Heart left ventricle (tissue), 16 donors: ENCODE measurements at places on chromosomes 13 and 19. TPM values are rescaled to one million over a fixed set of nuclear protein-coding genes. Genes with fewer than 3 reads are reported as not detected.

DNA sequence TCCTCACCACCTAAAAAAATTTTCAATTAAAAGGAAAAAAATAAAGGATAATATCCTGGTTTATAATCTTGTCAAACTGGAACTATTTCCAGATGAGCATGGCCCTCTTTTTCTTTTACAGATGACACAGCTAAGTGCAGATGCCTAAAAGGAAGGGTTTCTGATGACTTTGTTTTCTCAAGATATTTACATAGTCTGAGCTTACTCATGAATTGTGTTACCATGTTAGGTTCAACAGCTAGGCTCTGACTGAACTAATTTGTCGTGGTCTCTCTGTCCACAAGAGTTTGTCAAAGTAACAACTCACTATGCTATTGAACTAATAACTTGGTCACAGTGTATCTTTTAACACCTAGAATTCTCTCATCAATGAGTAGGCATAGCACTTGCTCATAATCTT lies 780.8 kb downstream of the GPC5 start:
- no peaks in the 10 kb centered on the region for H3K27me3 ChIP-seq
- H3K4me1 ChIP-seq = no peaks in the 10 kb centered on the region
- no peaks in the 10 kb centered on the region for H3K36me3 ChIP-seq
- H3K4me3 ChIP-seq = no peak overlapping the region

DNA sequence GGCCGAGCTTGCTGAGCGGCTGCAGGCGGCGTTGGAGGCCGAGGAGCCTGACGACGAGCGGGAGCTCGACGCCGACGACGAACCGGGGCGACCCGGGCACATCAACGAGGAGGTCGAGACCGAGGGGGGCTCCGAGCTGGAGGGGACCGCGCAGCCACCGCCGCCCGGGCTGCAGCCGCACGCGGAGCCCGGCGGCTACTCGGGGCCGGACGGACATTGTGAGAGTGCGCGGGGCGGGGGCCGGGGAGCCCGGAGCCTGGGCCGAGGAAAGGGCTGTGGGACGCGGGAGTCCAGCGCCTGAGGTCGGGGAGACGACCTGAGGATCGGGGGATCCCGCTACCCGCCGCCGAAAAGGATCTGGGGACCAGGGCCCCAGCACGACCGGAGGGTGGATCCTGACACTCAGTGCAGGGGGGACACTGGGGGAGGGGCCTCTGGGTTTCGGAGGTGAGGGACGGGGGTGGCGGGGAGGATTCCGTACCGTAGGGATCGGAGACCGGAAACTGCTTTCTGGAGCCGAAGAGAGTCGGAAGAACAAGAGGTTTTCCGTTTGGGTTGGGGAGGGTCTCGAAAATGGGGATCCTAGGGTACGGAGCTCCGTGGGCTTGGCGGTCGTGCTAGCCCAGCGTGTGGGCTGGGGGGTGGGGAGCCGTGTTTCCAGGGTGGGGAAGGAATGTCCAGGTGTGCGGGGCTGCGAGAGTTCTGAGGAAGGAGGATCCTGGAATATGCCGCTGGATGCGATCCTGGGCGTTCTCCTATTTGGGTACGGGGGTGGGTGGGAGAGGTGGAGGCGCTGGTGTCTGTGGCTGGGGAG lies 616 bp downstream of the HNRNPUL1 start:
- H3K4me1 ChIP-seq = peaks cover 30% of the 10 kb centered on the region
- H3K36me3 ChIP-seq = peaks cover 24% of the 10 kb centered on the region
- no peaks in the 10 kb centered on the region for H3K27me3 ChIP-seq
- H3K4me3 ChIP-seq = peak overlapping the region; percentile 72
- H3K27ac ChIP-seq = peak overlapping the region; percentile 99
- DNase-seq = peak; percentile 64

DNA sequence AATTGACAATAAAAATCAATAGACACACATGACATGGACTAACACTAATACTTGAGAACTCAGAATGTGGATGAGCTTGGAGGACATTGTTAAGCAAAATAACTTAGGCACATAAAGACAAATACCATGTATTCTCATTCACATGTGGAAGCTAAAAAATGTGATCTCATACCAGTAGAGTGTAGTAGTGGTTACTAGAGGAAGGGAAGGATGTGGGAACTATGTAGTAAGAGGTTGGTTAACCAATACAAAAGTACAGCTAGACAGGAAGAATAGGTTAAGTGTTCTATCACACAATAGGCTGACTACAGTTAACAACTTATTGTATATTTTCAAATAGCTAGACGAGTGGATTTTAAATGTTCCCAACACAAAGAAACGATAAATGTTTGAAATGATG lies 415.8 kb upstream of the KLF12 start:
- no peaks in the 10 kb centered on the region for H3K4me1 ChIP-seq
- no peak for DNase-seq
- H3K27me3 ChIP-seq = no peaks in the 10 kb centered on the region
- no peak overlapping the region for H3K27ac ChIP-seq

- H3K4me3 ChIP-seq = no peak overlapping the region
- no peaks in the 10 kb centered on the region for H3K4me1 ChIP-seq
- no peak for DNase-seq
- H3K27me3 ChIP-seq = no peaks in the 10 kb centered on the region
- no peak overlapping the region for H3K27ac ChIP-seq
These were observed 138.6 kb downstream of the MYO16 start for GRCh38 chr13:108768035-108768434.

DNA sequence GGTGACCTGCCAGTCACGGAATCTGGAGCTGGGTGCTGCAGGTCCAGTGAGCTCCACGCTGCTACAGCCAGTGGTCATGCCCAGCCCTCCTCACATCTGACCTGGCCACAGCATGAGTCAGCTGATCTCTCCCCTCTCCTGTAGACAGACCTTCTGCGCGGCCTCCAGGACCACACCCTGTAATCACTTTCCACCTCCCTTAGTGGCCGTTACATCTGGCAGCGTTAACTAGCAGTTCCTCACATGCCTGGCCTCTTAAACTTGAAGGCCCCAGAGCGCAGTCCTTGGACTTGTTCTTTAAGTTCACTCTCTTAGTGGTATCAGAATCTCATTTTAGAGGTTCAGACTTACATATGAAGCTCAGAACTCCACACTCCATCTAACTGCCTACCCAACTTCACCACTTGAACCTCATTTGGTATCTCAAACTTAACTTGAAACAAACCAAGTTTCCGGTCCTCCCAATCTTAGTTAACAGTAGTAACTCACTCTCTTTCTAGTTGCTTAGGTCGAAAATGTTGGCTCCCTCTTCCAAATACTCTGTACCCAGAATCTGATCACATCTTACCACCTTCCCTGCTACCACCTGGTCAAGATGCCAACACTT lies 22.7 kb downstream of the MIPEP start:
- H3K27me3 ChIP-seq = no peaks in the 10 kb centered on the region
- H3K4me3 ChIP-seq = no peak overlapping the region
- H3K4me1 ChIP-seq = no peaks in the 10 kb centered on the region
- peaks cover 14% of the 10 kb centered on the region for H3K36me3 ChIP-seq
- DNase-seq = no peak
- no peak overlapping the region for H3K27ac ChIP-seq

GRCh38 chr19:31313291-31314030 lies 35.8 kb downstream of the TSHZ3 start:
- no peak for DNase-seq
- H3K27me3 ChIP-seq = no peaks in the 10 kb centered on the region
- H3K27ac ChIP-seq = no peak overlapping the region
- peaks cover 29% of the 10 kb centered on the region for H3K4me1 ChIP-seq
- no peaks in the 10 kb centered on the region for H3K36me3 ChIP-seq

DNA sequence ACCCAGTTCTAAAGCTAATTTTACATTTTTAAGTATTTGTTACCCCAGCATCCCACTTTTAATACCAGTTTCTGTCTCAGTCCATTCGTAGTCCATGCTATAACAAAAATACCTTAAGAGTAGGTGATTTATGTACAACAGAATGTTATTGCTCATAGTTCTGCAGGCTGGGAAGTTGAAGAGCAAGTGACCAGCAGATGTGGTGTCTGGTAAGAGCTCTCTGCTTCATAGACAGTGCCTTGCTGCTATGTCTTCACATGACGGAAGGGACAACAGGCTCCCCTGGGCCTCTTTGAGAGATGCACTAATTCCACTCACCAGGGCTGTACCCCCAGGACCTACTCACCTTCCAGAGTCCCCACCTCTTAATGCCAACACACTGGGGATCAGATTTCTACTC lies 96.6 kb downstream of the COL4A2 start:
- DNase-seq = no peak
- H3K36me3 ChIP-seq = no peaks in the 10 kb centered on the region
- no peak overlapping the region for H3K4me3 ChIP-seq
- peaks cover 81% of the 10 kb centered on the region for H3K4me1 ChIP-seq
- no peaks in the 10 kb centered on the region for H3K27me3 ChIP-seq
- no peak overlapping the region for H3K27ac ChIP-seq

- no peaks in the 10 kb centered on the region for H3K4me1 ChIP-seq
- H3K36me3 ChIP-seq = no peaks in the 10 kb centered on the region
- no peak overlapping the region for H3K27ac ChIP-seq
- H3K27me3 ChIP-seq = no peaks in the 10 kb centered on the region
These were observed 11.6 kb downstream of the TMPRSS9 start for GRCh38 chr19:2371656-2372055.

- H3K36me3 ChIP-seq = no peaks in the 10 kb centered on the region
- H3K27me3 ChIP-seq = peaks cover 7% of the 10 kb centered on the region
- no peak overlapping the region for H3K27ac ChIP-seq
- DNase-seq = no peak
- no peak overlapping the region for H3K4me3 ChIP-seq
- H3K4me1 ChIP-seq = no peaks in the 10 kb centered on the region
These were observed 150.5 kb downstream of the TEX29 start for GRCh38 chr13:111470933-111471332.

- H3K27ac ChIP-seq = no peak overlapping the region
- H3K27me3 ChIP-seq = no peaks in the 10 kb centered on the region
- no peak for DNase-seq
- H3K36me3 ChIP-seq = no peaks in the 10 kb centered on the region
- no peak overlapping the region for H3K4me3 ChIP-seq
These were observed 20.6 kb upstream of the CABP5 start for GRCh38 chr19:48064509-48064908.

DNA sequence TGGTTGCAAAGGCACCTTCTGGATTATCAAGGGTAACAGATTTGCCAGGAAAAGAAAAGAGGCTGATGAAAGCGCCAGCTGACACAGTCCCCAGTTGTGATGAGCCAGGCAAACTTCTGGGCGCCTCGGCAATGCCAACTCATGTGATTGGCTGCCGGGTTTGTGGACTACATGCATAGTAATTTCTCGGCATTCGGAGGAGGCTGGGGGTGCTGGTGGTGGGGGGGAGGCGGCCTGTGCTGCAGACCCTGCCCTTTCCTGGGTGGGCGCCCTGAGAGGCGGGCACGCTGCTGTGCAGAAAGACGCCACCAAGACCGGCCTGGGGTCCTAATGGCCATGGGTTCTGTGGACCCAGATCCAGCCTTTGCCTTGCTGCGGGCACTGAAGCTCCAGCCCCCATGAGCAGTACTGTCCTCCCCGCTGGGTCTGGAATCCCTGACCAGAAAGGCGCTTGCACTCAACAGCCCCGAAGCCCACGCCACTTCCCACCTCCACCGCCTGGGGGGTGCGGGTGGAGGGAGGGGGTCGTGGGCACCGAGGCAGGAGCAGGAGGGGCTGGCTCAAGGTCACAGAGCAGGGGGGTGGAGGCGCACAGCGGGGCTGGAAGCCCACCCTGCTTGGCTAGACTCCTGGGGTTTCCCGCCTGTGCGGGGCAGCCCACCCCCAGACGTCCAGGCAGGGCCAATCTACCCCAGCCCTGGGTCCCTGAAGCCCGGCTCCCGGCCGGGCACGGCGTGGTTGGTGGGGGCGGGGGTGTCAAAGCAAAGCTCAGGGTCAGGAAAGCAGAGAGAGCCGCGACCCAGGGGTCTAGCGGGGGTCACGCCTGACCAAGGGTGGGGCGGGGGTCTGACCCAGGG lies 1.0 kb downstream of the DIRAS1 start:
- H3K4me3 ChIP-seq = peak overlapping the region; percentile 58
- peak overlapping the region; percentile 91 for H3K27ac ChIP-seq
- H3K4me1 ChIP-seq = peaks cover 21% of the 10 kb centered on the region
- DNase-seq = no peak

- DNase-seq = no peak
- H3K4me1 ChIP-seq = no peaks in the 10 kb centered on the region
- H3K36me3 ChIP-seq = no peaks in the 10 kb centered on the region
These were observed 348.1 kb upstream of the MIR17HG start for GRCh38 chr13:90999401-90999800.

DNA sequence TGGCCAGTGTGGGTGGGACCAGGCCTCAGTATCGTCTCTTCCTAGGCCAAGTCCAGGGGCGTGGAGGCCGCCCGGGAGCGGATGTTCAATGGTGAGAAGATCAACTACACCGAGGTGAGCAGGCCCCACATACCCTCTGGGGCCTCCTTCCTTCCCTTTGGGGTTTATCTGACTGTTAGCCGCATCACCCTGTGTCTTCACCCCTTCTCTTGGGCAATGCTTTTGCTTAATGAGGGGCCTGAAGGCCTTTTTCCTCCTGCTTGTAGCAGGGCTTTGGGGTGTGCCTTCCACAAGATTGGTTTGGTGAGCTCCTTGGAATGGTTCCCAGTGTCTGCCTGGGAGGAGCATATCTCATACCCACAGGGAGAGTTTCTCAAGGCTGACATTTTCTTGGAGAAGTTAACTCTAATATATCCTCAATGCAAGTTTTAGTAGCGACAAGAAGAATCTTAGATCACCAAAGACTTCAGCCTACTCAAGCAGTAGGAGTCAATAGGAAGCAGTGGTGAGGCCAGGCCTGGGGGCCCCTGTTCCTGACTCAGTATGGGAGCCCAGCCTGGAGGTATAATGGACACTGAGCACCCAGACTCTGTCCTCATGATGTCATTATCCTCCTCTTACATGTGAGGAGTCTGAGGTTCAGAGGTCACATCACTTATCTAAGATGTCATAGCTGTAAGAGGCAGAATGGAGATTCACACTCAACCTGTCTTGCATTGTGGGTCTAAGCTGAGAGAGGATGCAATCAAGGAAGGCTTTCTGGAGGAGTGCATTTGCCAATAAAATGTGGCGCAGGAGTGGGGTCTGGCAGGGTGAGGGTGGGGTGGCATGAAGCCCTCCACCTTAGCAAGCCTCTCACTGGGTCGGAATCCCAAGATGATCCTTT lies 2.0 kb downstream of the GPI start:
- H3K4me1 ChIP-seq = peaks cover 62% of the 10 kb centered on the region
- no peak overlapping the region for H3K27ac ChIP-seq
- H3K36me3 ChIP-seq = peaks cover 51% of the 10 kb centered on the region
- H3K27me3 ChIP-seq = no peaks in the 10 kb centered on the region

- no peak overlapping the region for H3K4me3 ChIP-seq
- H3K27me3 ChIP-seq = no peaks in the 10 kb centered on the region
- H3K4me1 ChIP-seq = peaks cover 26% of the 10 kb centered on the region
- no peak overlapping the region for H3K27ac ChIP-seq
- H3K36me3 ChIP-seq = no peaks in the 10 kb centered on the region
These were observed 2.1 kb upstream of the BSG start for GRCh38 chr19:570251-570686.

PRTN3 gene
- not detected for polyA plus RNA-seq

AXL gene
- 21.1 TPM for polyA plus RNA-seq

MAB21L1 gene
- polyA plus RNA-seq = 0.23 TPM

LGALS7 gene
- 0.33 TPM for polyA plus RNA-seq

MAP4K1 gene
- 2.7 TPM for polyA plus RNA-seq
